Sigmoid colon (tissue), 7 donors: ENCODE measurements at places on chromosomes 3 and 15. TPM values are rescaled to one million over a fixed set of nuclear protein-coding genes. Genes with fewer than 3 reads are reported as not detected.

Gene C15orf40
- 9.1 TPM for total RNA-seq

Gene RTP1
- not detected for total RNA-seq

Gene PGBD4
- 1.4 TPM for total RNA-seq

Gene GNAT1
- not detected for total RNA-seq

Gene MLF1
- 11.8 TPM for total RNA-seq

Gene ZNF80
- total RNA-seq: not detected

Gene P2RY12
- total RNA-seq: 1.7 TPM

Gene ITGB5
- 98.6 TPM for total RNA-seq

Gene LTK
- total RNA-seq: 1.6 TPM

Gene CLRN1
- not detected for total RNA-seq

- H3K36me3 ChIP-seq: no peaks in the 10 kb centered on the region
- no peak overlapping the region for H3K4me3 ChIP-seq
- H3K27me3 ChIP-seq: no peaks in the 10 kb centered on the region
- H3K4me1 ChIP-seq: peaks cover 24% of the 10 kb centered on the region
- DNase-seq: no peak
Measured at GRCh38 chr3:149247929-149248691, 26.5 kb upstream of the CP start.

DNA sequence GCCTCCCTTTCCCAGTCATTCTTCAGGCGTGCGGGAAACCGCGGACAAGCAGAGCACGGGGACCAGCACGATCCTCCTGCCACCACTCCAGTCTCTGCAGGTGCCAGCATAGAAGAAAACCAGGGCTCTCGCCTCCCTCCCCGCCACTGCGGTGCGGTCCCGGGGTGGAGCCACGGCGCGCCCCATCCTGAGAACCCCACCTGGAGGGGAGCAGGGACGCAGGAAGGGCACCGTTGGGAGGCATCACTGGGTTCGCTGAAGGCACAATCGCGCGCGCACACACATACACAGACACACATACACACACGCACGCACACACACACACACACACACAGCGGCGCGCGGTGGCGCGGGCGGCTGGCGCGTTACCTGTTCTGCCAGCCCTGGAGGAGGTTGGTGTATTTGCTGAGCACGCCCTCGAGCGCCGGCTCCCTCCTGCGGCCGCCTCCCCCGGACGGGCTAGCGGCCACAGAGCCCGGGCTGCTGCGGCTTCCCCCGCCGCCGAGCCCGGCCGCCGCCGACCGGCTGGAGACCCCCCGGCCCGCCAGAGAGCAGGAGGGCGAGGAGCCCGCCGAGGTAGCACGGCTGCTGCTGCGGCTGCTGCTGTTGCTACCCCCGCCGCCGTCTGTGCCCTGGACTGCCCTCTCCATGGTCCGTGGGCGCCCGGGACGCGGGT is 394 bp downstream of the OSBPL10 start:
- H3K27ac ChIP-seq: peak overlapping the region; percentile 88
- DNase-seq: peak; percentile 69
- H3K4me3 ChIP-seq: peak overlapping the region; percentile 50
- no peaks in the 10 kb centered on the region for H3K4me1 ChIP-seq
- no peaks in the 10 kb centered on the region for H3K36me3 ChIP-seq

DNA sequence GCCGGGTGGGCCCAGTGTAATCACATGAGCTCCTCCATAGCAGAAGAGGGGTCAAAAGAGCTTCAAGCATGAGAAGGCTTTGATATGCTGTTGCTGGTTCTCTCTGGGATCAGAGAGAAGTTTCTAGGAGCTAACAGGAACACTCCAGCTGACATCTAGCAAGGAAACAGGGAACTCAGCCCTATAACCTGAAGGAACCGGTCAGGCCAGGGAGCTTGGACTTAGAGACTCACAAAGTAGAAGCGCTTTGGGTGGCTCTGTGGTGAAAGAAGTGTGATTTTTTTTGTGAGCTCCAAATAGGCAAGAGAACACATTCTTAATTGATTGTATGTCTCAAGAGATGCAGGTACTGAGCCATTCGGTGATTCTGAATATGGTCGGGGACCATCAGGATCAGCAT is 26.2 kb upstream of the EPHB1 start:
- no peak overlapping the region for H3K27ac ChIP-seq
- no peaks in the 10 kb centered on the region for H3K4me1 ChIP-seq
- DNase-seq: no peak
- H3K36me3 ChIP-seq: no peaks in the 10 kb centered on the region

DNA sequence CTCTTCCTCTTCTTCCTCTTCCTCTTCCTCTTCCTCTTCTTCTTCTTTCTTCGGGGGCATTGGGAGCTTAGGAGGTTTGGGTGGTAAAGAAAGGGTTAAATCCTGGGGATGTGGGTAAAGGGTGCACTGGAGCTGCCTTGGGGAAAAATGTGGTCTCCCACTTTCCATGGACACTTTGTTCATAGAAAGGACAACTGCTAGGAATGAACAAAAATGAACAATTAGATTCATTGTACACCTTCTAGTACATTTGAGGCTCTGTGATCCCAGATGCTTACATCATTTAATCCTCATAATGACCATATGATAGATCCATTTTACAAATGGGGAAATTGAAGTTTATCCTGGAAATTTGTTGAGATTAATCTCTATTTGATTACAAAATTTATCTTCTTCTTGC is 699.7 kb downstream of the TUSC7 start:
- no peak for DNase-seq
- H3K36me3 ChIP-seq: no peaks in the 10 kb centered on the region
- H3K4me3 ChIP-seq: no peak overlapping the region
- H3K27ac ChIP-seq: no peak overlapping the region
- no peaks in the 10 kb centered on the region for H3K4me1 ChIP-seq
- no peaks in the 10 kb centered on the region for H3K27me3 ChIP-seq

DNA sequence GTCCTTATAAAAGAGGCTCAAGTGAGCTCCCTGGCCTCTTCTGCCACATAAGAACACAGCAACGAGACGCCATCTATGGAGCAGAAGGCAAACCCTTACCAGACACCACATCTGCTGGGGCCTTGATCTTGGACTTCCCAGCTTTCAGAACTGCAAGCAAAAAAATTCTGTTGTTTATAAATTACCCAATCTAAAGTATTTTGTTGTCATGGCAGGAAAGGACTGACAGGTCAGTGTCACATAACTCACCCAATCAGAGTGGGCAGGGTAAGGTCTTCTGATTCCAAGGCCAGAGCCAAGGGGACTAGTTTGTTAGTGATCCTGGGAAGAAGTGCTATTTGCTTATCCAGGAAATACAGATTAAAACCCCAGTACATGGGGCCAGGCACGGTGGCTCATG is 98.9 kb downstream of the HMG20A start:
- no peak overlapping the region for H3K4me3 ChIP-seq
- no peak overlapping the region for H3K27ac ChIP-seq
- H3K4me1 ChIP-seq: no peaks in the 10 kb centered on the region
- peak; percentile 18 for DNase-seq

- no peak for DNase-seq
- peak within 1 kb of the TSS; percentile 86 for H3K4me3 ChIP-seq
- no peaks in the 10 kb centered on the region for H3K27me3 ChIP-seq
- H3K27ac ChIP-seq: peak within 1 kb of the TSS; percentile 99
- H3K36me3 ChIP-seq: no peaks in the 10 kb centered on the region
Measured at GRCh38 chr3:37174532-37175126, at the start of gene LRRFIP2. Gene LRRFIP2, minus strand, starts transcription at chr3:37174582. Its CDS starts 25,599 bp downstream, at chr3:37148983.

DNA sequence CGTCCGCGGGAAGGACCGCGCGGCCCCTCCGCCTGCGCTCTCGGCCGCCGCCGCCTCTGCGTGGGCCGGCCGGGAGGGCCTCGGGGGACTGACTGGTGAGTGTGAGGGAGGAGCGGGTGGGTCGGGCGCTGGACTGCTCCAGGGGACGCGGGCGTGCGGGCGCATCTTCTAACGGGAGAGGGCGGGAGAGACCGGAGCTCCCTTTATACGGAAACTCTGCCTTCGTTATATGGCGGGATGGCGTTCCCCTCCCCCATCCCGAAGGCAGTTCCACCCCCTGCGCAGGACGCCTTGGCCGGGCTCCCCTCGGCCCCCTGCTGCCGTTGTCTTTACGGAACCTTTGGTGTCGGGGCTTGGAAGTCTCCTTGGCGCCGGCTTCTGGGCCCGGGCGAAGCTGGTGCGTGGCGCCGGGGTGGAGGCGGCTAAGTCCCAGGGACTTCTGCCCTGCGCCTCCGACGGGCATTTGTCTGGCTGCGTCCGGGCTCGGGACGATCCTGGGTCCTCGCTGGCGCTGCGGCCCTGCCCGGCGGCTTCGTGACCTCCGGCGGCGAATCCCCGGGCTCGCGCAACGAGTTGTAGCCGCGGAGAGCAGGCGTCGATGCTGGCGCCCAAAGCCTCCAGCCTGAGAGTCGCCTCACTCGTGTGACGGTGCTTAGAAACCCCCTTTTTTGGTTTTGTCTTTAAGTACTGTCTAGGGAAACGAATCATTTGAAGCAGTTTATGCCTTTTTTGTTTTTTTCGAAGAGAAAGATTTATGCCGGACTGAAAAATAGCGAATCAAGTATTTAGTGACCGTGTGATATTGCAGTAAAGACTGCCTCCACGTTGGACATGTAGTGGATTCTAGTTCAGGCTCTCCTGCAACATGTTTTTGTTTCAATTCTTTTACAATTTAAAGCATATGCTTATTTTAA is 623 bp downstream of the ZNF639 start:
- H3K4me3 ChIP-seq: peak overlapping the region; percentile 86
- H3K27ac ChIP-seq: peak overlapping the region; percentile 99
- DNase-seq: peak; percentile 88
- H3K4me1 ChIP-seq: peaks cover 46% of the 10 kb centered on the region
- H3K27me3 ChIP-seq: no peaks in the 10 kb centered on the region

GRCh38 chr3:138253609-138254008 is 66.5 kb downstream of the ARMC8 start:
- no peak for DNase-seq
- no peak overlapping the region for H3K4me3 ChIP-seq
- H3K27ac ChIP-seq: no peak overlapping the region
- no peaks in the 10 kb centered on the region for H3K27me3 ChIP-seq
- peaks cover 2% of the 10 kb centered on the region for H3K36me3 ChIP-seq

- H3K4me3 ChIP-seq: no peak overlapping the region
- H3K4me1 ChIP-seq: no peaks in the 10 kb centered on the region
- DNase-seq: no peak
- H3K36me3 ChIP-seq: no peaks in the 10 kb centered on the region
- H3K27ac ChIP-seq: peak overlapping the region; percentile 22
Measured at GRCh38 chr3:12370758-12371157, 81.9 kb downstream of the PPARG start.

- no peaks in the 10 kb centered on the region for H3K36me3 ChIP-seq
- no peaks in the 10 kb centered on the region for H3K27me3 ChIP-seq
- no peak overlapping the region for H3K4me3 ChIP-seq
- H3K27ac ChIP-seq: no peak overlapping the region
- H3K4me1 ChIP-seq: no peaks in the 10 kb centered on the region
Measured at GRCh38 chr3:10379161-10379560, 58.2 kb upstream of the SEC13 start.

GRCh38 chr3:196192036-196192523 is 19.1 kb downstream of the ZDHHC19 start:
- DNase-seq: no peak
- no peak overlapping the region for H3K4me3 ChIP-seq
- no peaks in the 10 kb centered on the region for H3K27me3 ChIP-seq
- no peaks in the 10 kb centered on the region for H3K4me1 ChIP-seq
- H3K36me3 ChIP-seq: no peaks in the 10 kb centered on the region

- H3K27me3 ChIP-seq: no peaks in the 10 kb centered on the region
- H3K36me3 ChIP-seq: no peaks in the 10 kb centered on the region
- DNase-seq: no peak
- no peak overlapping the region for H3K27ac ChIP-seq
- H3K4me1 ChIP-seq: no peaks in the 10 kb centered on the region
Measured at GRCh38 chr15:40175160-40175559, 14.3 kb downstream of the BUB1B start.

- no peak for DNase-seq
- H3K36me3 ChIP-seq: no peaks in the 10 kb centered on the region
- no peaks in the 10 kb centered on the region for H3K27me3 ChIP-seq
- H3K4me1 ChIP-seq: no peaks in the 10 kb centered on the region
- H3K4me3 ChIP-seq: no peak overlapping the region
Measured at GRCh38 chr3:111831840-111832239, 27.2 kb upstream of the PHLDB2 start.

DNA sequence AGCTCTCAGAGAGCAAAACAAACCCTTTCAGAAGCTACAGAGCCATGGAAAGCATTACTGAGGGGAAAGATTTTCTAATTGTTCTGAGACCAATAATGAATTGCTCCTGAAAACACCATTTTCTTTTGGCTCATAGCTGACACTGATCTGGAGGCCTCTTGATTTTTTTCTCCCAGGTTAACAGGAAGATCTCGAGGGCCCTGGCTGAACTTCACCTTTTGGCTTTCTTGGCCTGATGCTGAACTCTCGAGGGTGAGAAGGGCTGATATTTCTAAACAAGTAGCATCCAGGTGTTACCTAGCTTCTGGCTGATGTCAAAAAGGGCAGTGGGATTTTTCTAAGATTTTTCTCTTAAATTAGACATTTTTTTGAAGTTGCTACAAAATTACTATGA is 19.9 kb upstream of the NFKBIZ start:
- H3K4me3 ChIP-seq: peak overlapping the region; percentile 63
- no peaks in the 10 kb centered on the region for H3K36me3 ChIP-seq
- peaks cover 36% of the 10 kb centered on the region for H3K4me1 ChIP-seq

GRCh38 chr3:25604107-25604805 is 60.5 kb downstream of the TOP2B start:
- no peak for DNase-seq
- no peak overlapping the region for H3K27ac ChIP-seq
- peaks cover 6% of the 10 kb centered on the region for H3K4me1 ChIP-seq
- H3K27me3 ChIP-seq: no peaks in the 10 kb centered on the region
- no peak overlapping the region for H3K4me3 ChIP-seq

DNA sequence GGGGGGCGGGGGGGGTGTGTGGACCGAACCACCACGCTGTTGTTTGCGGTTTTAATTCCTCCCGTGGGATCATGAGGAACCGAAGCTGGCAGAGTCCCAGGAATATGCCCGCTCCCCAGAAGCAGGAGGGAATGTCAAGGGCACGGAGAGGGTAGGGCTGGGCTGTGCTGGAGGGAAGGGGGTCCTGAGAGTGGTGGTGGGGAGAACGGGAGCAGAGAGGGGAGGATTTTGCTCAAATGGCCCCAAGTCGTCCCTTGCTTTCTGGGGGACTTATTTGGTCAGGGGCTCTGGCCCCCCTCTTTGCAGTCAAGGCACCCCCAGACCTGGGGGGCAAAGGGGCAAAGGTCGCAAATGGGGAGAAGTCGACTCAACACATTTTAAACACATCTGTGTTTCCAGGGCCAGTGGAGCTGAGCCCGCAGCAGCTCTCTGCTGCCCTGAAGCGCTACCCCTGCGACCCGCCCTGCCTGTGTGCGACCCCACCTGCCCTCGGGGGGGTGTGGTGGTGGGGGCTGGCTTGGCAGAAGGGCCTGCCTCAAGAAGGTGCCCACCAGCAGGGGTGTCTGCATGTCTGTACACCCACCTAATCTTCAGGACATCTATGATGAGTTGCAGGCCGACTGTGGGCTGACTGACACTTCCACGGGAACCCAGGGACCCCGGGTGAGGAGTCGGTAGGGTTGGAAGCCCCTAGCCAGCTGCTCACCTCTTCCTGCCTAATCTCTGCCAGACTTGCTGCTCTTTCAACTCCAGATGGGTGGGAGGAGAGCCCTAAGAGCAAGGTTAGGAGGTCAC is 602 bp upstream of the ATP2B2 start:
- H3K27ac ChIP-seq: no peak overlapping the region
- H3K4me1 ChIP-seq: peaks cover 11% of the 10 kb centered on the region
- H3K36me3 ChIP-seq: no peaks in the 10 kb centered on the region
- no peak for DNase-seq
- H3K4me3 ChIP-seq: peak overlapping the region; percentile 27
